ENCODE measurements at places on chromosomes 16 and 17. TPM values are rescaled to one million over a fixed set of nuclear protein-coding genes. Genes with fewer than 3 reads are reported as not detected.

Gene ZNF469
- 0.82 TPM for total RNA-seq

Gene DBNDD1
- total RNA-seq: 17.5 TPM

Gene ABCC12
- not detected for total RNA-seq

Gene SPATA22
- total RNA-seq: not detected

Gene C17orf78
- total RNA-seq: not detected

Gene C1QL1
- 0.31 TPM for total RNA-seq

Gene OR3A3
- total RNA-seq: not detected

Gene SPNS2
- 109 TPM for total RNA-seq

Gene GAS7
- 3.7 TPM for total RNA-seq

Gene ENPP7
- not detected for total RNA-seq

Gene KRTAP2-3
- total RNA-seq: not detected

Gene LAT
- 0.32 TPM for total RNA-seq

Gene TAOK2
- 119 TPM for total RNA-seq

Gene CD19
- not detected for total RNA-seq

Gene IGSF6
- total RNA-seq: not detected

Gene NPB
- total RNA-seq: not detected

Gene TP53TG3C
- total RNA-seq: not detected

Gene TM4SF5
- not detected for total RNA-seq

Data from bladder microvascular endothelial cell (primary cell).